ENCODE measurements at places on chromosomes 16 and 17.
A peak's percentile ranks its signal among the peaks of the same experiment; 100 is the strongest.

GRCh38 chr17:49018748-49019147 is 21.6 kb downstream of the IGF2BP1 start:
- DNase-seq = no peak

- DNase-seq = no peak
These were observed 5.5 kb downstream of the VPS4A start for GRCh38 chr16:69316595-69317034.

DNA sequence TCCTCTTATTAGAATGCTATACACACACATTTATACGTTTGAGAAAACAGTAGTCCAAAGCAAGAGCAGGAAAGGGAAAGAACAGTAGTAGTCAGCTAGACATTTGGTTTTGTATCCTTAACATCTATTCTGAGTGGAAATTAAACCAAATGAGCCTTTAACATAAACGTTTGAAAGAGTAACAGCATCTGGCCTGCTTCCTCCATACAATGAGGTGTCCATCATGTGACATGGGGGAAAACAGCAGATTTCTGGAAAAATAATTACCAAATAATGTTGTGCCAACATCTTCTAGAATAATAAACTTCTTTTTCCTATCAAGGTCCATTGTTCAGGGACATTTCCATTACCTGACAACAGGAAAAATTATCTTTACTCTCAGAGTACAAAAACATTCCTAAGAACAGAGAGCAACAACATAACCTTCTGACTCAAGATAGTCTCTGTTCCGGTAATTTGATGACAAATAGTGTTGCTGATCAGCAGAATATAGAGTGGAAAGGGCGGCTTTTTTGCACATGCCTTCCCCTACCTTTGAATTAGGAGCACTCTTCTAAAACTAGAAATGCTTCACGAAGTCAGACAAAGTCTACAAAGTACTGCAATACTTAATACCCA is 20.2 kb downstream of the CYTH1 start:
- no peak for DNase-seq

DNA sequence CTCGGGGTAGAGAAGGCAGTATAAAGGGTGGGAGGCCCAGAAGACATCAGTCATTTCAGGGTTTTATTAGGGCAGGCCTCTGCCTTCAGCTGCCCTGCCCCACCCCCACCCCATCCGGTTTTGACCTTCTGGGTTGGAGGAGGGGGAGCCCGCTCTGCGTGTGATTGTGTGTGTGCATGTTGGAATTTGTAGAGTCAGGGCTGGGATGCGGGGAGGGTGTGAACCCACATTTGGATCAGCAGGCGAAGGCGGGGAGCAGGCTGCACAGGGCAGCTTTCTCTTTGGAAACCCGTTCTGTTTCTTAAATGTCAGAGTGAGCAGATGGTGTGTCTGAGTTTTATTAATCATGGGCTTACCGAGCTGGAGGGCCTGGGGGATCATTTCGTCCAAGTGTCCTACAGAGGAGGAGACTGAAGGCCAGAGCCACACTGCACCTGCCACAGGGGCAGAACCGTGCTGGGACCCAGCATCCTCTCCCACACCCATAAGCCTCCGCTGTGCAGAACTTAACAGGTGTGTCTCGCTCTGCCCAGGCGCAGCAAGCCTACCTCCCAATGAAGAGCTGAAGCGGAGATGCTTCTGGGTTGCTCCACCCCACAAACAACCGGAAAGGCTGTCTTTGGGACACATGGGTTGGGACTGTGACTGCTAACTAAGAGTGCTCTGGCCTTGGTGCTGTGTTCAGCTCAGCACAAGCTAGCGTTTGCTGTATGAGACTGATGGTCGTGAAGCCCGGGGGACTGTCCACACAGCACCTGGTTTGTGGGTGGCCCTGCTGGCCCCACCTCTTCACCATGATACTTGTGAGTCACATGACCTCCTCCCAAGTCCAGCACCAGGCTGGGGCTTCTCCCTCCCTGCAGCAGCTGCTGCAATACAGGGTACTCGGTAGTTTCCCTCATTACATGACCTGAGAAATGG is 70.9 kb upstream of the GSE1 start:
- DNase-seq = peak; percentile 23

DNA sequence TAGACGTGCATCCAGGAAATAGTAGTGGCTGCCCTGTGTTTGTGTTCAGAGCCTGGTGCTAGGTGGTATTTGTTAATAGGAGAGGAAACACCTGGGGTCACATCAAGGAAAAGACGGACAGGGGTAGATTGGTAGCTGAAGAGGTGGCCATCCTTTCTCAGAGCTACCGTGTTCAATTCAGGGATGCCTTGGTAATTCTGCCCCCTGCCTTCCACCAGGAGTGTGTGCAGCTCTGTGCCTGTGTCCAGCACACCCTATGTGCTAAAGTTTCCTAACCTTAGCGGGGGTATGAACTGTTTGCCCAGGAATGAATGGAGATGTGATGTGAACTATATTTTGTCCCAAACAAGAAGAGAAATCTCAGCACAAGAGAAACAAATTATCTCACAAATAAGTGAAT is 174.1 kb upstream of the MPHOSPH6 start:
- DNase-seq = peak; percentile 58

GRCh38 chr16:20271893-20272292 is 55.4 kb downstream of the GP2 start:
- DNase-seq = no peak

- DNase-seq = no peak
These were observed 21.6 kb downstream of the ITPRIPL2 start for GRCh38 chr16:19135201-19135842.

- DNase-seq = peak; percentile 55
These were observed at the start of the genes CXCL16 and ZMYND15 for GRCh38 chr17:4739122-4740024. Gene CXCL16, minus strand, starts transcription at chr17:4739928. Its CDS starts 589 bp downstream, at chr17:4739339. Gene ZMYND15, plus strand, starts transcription at chr17:4739833. Its CDS starts 716 bp downstream, at chr17:4740549.

GRCh38 chr17:81528651-81529436 is 667 bp downstream of the FSCN2 start:
- no peak for DNase-seq

DNA sequence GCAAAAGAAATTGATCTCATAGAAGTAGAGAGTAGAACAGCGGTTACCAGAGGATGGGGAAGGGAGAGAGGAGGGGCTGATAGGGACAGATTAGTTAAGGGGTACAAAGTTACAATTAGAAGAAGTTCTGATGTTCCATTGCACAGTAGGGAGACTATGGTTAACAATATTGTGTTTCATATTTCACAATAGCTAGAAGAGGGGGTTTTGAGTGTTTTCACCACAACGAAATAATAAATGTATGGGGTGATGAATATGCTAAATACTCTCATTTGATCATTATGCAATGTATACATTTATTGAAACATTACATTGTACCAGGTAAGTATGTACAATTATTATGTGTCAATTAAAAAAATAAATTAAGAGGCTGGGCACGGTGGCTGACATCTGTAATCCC is 291.2 kb upstream of the KCNJ16 start:
- no peak for DNase-seq

- peak; percentile 88 for DNase-seq
These were observed 55.3 kb downstream of the WDR45B start for GRCh38 chr17:82592767-82593589.

DNA sequence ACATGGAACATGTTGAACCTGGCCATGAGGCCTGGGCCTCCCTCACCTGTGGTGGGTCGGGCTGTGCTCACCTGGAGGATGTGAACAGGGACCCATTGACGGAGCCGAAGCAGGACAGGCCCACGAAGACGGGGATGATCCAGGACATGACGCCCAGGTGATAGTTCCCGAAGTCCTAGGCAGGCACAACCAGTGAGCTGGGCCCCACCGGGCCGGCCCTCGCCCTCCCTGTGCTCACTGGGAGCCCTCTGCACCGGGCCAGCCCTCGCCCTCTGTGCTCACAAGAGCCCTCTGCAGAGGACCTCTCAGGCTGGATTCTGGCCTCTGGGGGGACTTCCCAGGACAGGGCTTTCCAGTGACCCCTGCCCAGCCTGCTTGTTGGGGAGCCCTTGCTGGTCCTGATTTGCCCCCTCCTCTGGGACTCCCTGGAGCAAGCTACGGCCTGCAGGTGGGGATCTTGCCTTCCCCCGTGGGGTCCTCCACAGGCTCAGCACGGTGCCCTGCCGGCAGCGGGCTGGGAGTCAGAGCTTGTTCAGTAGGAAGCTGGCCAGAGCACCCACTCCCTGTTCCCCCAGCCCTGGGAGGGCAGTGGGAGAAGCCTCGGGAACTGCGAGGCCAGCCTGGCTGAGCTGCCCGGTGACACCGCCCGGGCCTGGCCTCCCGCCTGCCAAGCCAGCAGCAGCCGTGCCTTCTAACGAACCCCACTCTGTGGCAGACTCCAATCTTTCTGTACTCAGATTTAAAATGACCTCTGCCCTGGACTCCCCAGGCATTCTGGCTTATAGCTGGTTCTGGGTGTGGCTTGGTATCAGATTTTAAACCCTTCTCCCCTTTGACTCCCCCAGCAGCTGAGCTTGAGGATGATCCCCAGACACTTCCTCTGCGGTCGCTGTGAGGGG is 30.4 kb downstream of the SLC7A5 start:
- DNase-seq = no peak

DNA sequence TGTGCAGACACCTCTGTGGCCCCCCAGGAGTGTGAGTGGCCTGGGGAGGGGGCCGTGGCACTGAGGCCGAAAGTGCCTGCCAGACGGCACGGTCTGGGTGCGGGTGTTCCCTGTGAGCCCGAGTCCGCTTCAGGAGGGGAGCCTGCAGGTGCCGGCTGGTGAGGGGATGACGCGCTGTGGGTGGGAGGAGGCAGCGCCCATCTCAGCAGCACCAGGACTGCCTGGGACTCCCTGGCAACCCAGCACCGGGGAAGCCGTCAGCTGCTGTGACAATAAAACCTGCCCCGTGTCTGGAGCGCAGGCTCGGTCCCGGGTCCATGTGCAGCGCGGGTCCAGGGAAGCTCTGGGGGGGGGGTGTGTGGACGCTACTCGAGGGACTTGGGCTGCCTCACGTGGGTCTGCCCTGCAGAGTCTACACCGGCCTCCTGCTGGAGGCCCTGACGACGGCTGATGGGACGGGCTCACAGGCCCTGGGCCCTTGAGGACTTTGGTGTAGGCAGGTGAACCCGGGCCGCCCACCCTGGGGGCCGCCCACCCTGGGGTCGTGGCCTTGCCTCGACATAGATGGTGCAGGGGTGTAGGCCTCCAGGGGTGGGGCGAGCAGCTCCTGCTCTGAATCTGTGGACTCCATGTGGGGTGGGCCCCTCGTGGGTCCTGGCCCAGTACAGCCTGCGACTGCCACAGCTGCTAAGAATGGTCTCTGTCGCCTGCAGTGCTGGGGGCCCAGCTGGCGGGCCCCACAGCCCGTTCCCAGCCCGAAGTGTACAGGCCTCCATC is 5.9 kb upstream of the RAB40C start:
- DNase-seq = peak; percentile 42

DNA sequence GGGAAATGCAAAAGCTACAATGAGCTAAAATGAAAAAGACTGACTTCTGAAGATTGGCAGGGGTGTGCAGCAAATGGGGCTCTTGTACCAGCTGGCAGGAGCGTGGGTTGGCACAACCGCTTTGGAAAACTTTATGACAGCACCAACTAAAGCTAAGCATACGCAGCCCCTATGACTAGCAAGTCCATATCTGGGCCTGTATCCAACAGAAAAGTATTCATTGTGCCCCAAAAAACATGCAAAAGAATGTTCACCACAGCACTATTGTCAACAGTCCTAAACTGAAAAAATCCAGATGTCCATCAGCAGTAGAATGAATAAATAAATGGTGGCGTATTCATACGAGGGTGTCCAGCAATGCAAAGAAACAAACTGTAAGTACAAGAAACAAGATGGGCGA is 22.6 kb upstream of the ITGA3 start:
- no peak for DNase-seq

GRCh38 chr17:3415610-3416009 is 4.4 kb downstream of the OR3A3 start:
- no peak for DNase-seq

GRCh38 chr16:19609359-19609758 is 53.9 kb downstream of the VPS35L start:
- no peak for DNase-seq

DNA sequence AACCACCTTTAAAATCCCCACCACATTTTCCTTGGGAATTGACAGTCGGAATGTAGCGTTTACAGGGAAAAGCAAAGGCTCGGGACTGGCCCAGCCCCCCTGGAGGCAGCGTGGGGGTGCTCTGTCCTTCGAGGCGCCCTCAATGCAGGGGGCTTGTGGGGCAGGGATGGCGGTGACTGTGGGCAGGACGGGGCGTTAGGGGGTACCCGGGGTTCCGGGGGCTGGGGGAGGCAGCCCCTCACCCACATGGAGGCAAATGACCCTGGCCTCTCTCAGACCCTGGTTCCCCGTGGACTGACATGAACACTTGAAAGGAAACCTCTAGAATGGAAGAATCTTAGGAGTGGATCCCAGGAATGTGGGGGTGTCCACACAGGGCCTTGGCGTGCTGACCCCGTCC is 78.4 kb upstream of the GNG13 start:
- no peak for DNase-seq

DNA sequence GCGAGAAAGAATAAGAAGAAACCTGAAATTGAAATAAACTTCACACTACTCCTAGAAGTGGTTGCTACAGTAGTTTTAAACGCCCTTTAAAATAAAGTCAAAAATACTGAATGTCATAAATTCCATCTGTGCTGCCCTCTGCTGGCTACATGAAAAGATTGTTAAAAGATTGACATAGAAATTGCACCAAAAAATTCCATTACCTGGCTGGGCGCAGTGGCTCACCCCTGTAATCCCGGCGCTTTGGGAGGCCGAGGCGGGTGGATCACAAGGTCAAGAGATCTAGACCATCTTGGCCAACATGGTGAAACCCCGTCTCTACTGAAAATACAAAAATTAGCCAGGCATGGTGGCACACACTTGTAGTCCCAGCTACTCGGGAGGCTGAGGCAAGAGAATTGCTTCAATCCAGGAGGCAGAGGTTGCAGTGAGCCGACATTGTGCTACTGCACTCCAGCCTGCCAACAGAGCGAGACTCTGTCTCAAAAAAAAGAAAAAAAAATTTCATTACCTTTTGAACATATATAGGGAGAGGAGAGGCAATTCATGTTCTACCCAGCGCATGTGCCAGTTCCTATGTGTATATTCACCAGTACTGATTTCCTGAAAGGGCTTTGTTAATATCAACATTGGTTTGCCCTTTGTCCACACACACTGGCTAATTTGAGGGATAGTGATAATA is 36.5 kb downstream of the CYTH1 start:
- DNase-seq = peak; percentile 80

DNA sequence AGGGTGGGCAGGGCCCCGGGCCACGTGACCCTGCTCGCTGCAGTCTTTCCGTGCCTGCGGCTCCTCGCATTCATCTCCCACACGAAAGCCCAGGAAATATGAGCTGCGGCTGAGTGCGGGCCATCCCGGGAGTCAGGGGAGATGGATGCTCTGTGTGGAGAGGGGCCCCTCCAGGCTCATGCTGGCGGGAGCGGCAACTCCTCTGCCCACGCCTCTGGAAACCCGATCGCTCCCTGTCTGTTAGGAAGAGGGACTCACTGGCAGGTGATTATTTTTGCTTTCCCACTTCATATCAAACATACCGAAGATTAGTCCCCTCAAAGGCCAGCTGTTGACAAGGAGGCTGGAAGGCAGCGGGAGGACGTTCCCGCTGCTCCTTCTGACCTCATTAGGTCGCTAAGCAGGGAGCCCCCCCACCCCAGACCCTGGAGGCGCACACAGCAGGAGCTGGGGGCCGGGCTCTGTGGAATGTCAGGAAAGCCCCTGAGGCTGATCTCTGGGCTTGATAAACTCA is 228.5 kb downstream of the FOXL1 start:
- peak; percentile 46 for DNase-seq
